Urothelium cell line (cell line): ENCODE measurements at places on chromosomes 12 and 14.
A peak's percentile ranks its signal among the peaks of the same experiment; 100 is the strongest.

GRCh38 chr12:133063556-133063955 lies 17.2 kb upstream of the ZNF140 start:
- DNase-seq, result no peak

DNA sequence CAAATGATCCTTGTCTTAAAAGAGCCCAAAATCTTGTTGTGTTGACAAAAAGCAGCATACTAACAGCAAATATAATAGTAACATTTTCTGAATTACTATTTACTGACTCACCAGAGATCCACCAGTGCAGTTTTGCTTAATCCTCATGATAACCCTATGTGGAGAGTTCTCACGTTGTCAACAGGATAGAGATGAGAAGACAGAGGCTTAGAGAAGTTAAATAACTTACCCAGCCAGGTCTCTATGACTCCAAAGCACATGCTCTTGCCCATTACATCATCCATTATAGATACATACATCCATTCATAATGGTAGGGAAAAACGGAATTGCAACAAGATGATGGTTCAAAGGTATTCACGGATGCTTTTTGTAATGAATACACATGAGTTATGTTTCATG lies 111.9 kb downstream of the PAX9 start:
- peak; percentile 20 for DNase-seq

- DNase-seq, result no peak
These were observed 486.2 kb downstream of the MED13L start for GRCh38 chr12:115791331-115791730.

DNA sequence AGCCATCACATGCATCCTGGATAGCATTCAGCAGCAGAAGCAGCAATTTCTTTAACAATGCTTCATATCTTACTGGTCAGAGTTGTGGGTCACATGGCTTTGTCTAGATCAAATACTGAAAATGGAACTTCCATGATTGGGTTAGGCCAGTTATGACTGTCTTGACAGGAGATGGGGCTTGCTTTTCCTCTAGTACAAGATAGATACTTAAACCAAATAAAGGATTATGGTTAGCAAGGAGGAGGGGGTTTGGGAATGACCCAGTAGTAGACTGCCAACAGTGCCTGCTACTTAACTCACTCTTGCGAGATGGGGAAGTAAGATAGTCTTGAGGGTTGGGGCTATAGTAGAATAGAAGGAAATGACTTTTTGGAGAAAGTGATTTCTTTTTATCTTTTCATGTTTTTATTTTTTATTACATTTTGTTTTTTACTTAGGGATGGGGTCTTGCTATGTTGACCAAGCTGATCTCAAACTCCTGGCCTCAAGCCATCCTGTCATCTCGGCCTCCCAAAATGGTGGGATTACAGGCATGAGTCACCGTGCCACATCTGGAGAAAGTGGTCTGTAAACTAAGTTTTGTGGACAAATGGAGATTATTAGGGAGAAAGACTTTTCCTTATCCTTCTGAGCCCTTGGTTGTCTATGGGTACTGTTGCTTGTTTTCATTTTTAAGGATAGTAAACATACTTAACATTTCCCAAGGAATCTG lies 37.6 kb downstream of the WNK1 start:
- DNase-seq, result no peak

DNA sequence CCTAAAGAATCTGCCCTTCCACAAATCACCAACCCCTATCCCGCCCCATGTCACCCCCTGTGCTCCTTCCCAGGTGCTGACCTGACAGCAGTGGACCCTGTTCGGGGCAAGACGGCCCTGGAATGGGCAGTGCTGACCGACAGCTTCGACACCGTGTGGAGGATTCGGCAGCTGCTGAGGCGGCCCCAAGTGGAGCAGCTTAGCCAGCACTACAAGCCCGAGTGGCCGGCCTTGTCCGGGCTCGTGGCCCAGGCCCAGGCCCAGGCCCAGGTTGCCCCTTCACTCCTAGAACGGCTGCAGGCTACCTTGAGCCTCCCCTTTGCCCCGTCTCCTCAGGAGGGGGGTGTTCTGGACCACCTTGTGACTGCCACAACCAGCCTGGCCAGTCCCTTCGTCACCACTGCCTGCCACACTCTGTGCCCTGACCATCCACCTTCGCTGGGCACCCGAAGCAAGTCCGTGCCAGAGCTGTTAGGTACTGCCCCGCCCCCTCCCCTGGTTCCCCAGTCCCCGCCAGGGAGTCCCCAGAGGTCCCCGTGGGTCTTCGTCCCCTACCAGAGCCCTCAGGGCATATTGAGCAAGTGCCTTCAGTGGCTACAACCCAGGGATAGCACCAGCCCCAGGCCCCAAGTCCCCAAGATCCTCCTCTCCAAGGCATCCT lies 2.7 kb downstream of the ANKRD33 start:
- no peak for DNase-seq

GRCh38 chr14:73723406-73723796 lies 9.2 kb upstream of the PNMA1 start:
- no peak for DNase-seq

- peak; percentile 29 for DNase-seq
These were observed 1.1 kb downstream of the KMT2D start for GRCh38 chr12:49059299-49060171.

- no peak for DNase-seq
These were observed 33.2 kb downstream of the EFCAB11 start for GRCh38 chr14:89921346-89921745.

GRCh38 chr14:92686900-92687427 lies 61.5 kb downstream of the LGMN start:
- peak; percentile 85 for DNase-seq
